ENCODE measurements at places on chromosomes 7 and 10.
A peak's percentile ranks its signal among the peaks of the same experiment; 100 is the strongest.

DNA sequence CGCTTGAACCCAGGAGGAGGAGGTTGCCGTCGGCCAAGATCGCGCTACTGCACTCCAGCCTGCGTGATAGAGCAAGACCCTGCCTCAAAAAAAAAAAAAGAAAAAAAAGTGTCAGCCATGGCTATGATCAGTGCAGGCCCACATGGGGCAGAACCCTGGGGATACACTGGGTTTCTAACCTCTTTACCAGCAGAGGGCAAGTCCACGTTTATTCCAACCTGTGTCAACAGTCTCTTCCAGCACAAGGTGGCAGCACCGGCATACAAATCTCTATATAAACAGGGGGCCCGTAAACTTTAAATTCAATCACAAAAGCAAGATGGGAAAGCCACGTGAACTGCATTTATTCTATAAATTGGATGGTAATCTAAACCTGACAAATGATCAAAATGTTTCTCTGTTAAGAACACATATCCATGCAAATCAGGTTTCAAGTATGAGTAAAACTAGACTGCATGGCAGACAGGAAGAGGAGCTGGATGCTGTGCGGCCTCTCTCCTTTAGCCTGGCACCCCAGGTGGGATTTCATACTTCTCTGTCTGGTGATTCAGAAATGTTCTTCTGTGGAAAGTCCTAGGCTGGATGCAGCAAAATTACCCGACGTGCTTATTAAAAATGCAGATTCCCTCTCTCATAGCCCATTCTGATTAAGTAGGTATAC lies 60.0 kb upstream of the STEAP1B start:
- peak; percentile 61 for DNase-seq

- DNase-seq = no peak
Observed at GRCh38 chr7:108135446-108136190, 5.5 kb upstream of the LAMB4 start.

- DNase-seq = no peak
Observed at GRCh38 chr10:43683451-43684291, 35.0 kb upstream of the ZNF32 start.

DNA sequence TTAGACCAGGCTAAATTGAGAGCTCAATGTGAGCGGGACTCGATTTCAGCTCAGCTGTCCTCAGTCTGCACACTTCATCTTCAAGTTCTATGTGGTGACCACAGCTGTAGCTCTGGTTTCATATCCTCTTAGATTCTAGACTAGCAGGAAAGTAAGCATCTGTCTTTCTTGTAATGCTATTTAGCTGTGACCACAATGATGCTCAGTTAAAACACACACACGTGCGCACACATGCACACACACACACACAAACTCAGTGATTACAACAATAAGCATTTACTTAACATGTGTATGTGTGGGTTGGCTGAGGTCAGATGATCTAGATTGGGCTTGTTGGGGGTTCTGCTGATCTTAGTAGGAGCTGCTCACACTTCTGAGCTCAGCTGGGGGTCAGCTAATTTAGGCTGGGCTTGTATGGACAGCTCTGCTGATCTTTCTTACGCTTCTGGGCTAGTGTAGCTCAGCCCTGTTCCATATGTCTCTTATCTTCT lies 82.5 kb downstream of the ZNF365 start:
- DNase-seq = no peak

GRCh38 chr7:151431768-151432311 lies 8.1 kb downstream of the CRYGN start:
- no peak for DNase-seq

DNA sequence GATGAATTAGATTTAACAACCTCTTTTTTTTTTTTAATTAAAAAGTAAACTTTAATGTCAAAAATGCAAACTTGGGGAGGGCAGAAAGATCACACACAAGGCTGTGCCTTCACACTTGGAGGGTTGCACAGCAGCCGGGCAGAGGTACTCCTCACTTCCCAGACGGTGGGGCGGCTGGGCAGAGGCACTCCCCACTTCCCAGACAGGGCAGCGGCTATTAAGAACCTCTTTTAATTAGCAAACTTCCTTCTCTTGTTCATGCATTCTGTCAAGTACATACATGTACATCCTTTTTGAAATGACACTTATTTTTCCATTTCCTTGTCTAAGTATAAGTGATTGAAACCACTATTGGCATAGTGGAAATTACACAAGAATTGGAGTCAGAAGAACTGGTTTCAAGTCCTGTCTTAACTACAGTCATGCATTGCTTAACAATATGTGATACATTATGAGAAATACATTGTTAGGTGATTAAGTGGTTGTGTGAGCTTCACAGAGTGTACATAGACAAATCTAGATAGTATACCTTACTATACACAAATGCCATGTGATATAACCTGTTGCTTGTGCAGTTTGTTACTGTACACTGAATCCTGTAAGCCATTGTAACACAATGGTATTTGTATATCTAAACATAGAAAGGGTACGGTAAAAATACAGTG lies 26.5 kb downstream of the BTRC start:
- DNase-seq = no peak

GRCh38 chr10:70840836-70841235 lies 25.1 kb downstream of the SGPL1 start:
- no peak for DNase-seq

GRCh38 chr7:94052398-94053180 lies 48.4 kb upstream of the BET1 start:
- DNase-seq = no peak

DNA sequence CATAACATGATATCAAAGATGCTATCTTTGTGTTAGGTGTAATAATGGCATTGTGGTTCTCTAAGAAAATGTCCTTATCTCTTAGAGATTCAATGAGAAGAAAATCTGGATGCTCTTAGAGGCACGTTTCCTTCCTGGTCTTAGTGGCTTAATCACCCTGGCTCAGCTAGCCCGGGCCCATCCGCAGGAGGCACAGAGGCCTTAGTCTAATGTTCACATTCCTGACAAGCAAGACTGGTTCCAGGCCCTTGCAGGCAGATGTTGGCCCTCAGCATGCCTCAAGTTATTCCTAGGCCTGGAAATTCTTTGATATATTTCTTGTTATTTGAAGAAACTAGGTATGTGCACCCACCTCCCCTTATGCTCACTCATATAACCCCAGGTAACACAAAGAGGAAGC lies 357.6 kb downstream of the SFMBT2 start:
- no peak for DNase-seq
